ENCODE measurements at places on chromosomes 2 and 18.
A peak's percentile ranks its signal among the peaks of the same experiment; 100 is the strongest.

DNA sequence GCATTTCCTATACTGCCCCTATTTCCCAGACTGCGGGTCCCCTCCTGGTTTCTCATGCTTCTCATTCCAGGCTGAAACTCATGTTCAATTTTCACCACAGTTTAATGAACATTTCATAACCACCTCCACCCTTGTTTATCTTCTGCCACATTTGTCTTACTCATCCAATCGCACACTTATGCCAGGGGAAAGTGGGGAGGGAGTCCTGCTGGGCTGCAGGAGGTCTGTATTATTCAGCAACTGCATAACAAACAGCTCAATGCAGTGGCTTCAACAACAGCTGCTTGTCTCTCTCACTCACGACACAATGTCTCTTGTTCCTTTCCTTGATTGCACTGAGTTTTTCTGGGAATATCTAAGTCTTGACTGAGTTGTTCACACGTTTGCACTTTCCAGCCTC is 106.0 kb downstream of the ZNF519 start:
- DNase-seq: no peak

- no peak for DNase-seq
Observed at GRCh38 chr18:69172046-69172445, 228.6 kb upstream of the DOK6 start.

DNA sequence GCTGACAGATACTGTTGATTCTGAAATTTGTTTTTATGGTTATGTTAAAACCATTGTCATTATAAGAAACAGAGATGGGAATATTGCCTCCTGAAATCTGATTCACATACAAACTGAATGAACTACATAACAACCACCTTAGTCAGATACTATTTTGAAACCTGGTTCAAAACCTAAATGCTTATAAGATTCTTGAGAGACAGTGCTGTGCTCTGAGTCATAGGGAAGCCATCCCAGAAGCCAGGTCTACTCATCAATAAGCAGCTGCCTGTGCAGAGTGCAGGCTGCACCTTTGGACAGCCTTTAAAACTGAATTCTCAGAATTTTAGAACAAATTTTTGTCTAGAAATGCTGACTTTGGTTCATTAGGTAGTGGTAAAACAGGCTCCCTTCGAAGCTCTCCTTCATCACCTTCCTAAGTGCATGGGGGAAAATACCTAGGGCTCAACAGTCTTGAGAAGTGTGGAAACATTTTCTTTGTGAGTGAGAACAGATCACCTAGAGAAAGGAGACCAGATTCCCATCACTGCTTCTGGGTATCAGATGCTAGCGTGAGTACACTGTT is at the start of gene SERPINB7:
Gene SERPINB7 (plus strand): TSS at position 253 of the 565 bp plus-strand sequence. CDS start 6,955 bp downstream, outside the sequence.
- peak; percentile 51 for DNase-seq

- DNase-seq: no peak
Observed at GRCh38 chr2:214088536-214088935, 322.3 kb upstream of the VWC2L start.

DNA sequence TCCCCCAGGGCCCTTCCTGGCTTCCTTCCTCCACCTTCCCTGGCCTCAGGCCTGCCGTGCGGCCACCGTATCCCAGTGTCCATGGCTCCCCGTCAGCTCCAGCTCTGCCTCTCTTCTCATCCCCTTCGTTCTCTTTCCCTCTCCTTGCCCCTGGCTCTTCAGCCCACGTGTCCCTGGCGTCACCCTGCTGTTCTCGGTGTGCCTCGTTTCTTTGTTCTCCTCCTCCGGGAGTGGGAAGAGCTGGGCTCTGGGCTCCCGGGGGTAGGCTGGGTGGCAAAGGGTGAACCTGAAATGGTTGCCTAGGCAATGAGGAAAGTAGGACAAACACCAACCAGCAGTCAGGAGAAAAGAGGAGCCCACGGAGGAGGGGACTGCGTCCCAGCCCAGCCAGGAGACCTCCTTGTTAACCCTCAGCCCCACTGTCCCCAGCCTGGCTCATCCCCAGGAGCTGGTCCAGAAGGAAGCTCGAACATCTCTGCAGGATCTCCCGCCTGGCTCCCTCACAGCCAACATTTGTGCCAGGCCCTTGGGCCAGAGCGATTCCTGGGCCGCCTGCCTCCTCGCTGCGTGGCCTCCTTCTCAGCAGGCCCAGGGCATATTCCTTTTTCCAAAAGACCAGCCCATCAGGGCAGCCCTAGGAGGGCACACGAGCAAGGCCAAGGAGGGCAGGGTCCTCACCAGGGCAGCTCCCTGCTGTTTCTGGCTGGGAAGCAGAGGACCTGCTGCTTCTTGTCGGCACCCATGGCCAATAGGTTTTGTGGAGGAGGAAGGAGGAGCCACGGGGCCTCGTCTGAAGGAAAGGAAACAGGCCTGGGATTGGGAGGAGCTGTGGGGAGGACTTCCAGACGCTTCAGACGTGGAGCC is 30.9 kb upstream of the DNMT3A start:
- no peak for DNase-seq

- peak; percentile 13 for DNase-seq
Observed at GRCh38 chr2:8115966-8116365, 565.9 kb upstream of the ID2 start.

DNA sequence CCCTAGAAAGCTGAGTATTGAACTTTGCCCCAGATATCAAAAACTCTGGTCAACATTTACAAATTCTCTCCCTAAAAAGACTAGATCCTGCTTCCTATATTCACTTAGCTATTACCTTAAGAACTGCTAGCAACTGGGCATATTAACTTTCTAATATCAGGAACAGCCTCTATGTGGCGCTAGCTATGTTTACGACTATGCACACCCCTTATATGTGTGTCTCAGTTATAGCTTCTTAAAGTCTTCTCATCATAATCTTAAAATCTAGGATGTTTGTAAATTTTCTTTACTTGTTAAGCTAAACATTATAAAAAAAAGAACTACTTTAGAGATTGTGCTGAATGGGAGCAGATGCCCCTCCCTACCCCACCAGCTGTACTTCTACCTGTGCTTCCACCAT is 1.7 kb upstream of the STAMBP start:
- DNase-seq: peak; percentile 36

GRCh38 chr2:128465246-128466170 is 146.8 kb upstream of the HS6ST1 start:
- DNase-seq: no peak

GRCh38 chr18:12041561-12041960 is 52.1 kb upstream of the ANKRD62 start:
- peak; percentile 81 for DNase-seq

GRCh38 chr18:48142994-48143393 is 212.5 kb upstream of the SMAD2 start:
- no peak for DNase-seq

DNA sequence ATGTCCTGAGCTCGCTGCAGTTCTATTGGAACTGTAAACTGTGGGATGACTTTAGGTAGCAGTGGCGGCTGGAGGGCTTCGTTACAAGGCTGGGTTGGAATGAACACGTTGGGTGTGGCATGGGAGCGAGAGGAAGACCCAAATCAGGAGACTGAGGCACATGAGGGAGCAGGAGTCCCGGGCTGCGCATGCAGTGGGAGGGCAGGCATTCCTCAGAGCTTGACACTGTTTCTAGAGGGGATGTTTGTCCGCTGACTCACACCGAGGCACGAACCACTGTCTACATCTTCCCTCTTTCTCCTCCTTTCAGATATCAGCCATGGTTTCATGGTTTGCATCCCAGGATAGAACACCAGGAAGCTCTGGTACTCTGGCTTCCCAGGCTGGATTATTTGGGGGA is 40.6 kb upstream of the LAMA1 start:
- peak; percentile 48 for DNase-seq

GRCh38 chr2:166388481-166389070 is 12.8 kb upstream of the SCN9A start:
- DNase-seq: no peak

DNA sequence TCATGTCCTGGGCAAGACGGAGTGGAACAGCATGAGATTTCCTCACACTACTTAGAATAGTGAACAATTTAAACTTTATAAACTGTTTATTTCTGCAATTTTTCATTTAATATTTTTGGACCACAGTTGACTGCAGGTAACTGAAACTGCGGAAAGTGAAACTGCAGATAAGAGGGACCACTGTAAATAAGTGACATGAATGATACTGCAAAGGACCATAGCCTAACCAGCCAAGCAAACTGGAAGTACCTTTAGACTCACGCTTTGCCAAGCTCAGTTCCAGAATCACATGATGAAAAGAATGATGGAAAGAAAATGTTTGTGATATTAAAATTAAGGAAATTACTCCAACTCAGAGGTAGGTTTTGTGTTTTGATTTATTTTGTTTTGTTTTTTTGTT is 94.6 kb upstream of the ITGA4 start:
- DNase-seq: no peak

- DNase-seq: no peak
Observed at GRCh38 chr2:136195226-136195625, 77.3 kb upstream of the CXCR4 start.

GRCh38 chr2:10832203-10832936 is 19.8 kb upstream of the PDIA6 start:
- DNase-seq: peak; percentile 93

DNA sequence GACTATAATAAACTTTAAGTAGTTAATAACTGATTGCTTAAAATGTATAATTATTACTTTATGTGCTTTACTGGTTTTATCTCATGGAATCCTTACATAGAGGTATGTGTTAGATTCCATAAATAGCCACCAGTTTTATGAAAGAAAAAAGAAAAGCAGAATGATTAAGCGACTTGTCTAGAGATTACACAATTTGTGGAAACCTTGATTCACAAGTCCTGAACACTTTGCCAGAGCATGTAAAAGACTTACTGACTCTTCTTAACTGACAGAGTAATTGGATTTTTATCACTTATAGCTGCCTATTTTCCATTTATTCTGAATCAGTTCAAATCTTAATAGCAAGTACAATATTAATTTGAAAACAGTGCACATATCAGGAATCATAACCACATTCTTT is 448.7 kb upstream of the NETO1 start:
- DNase-seq: no peak

GRCh38 chr2:12296915-12297314 is 419.8 kb upstream of the TRIB2 start:
- no peak for DNase-seq

- no peak for DNase-seq
Observed at GRCh38 chr2:143885461-143885860, 634.5 kb downstream of the ZEB2 start.

GRCh38 chr2:179140571-179140970 is 90.6 kb upstream of the CCDC141 start:
- DNase-seq: no peak

- no peak for DNase-seq
Observed at GRCh38 chr18:24885276-24885675, 424.8 kb downstream of the HRH4 start.

- no peak for DNase-seq
Observed at GRCh38 chr2:168662651-168663208, 139.7 kb upstream of the NOSTRIN start.

DNA sequence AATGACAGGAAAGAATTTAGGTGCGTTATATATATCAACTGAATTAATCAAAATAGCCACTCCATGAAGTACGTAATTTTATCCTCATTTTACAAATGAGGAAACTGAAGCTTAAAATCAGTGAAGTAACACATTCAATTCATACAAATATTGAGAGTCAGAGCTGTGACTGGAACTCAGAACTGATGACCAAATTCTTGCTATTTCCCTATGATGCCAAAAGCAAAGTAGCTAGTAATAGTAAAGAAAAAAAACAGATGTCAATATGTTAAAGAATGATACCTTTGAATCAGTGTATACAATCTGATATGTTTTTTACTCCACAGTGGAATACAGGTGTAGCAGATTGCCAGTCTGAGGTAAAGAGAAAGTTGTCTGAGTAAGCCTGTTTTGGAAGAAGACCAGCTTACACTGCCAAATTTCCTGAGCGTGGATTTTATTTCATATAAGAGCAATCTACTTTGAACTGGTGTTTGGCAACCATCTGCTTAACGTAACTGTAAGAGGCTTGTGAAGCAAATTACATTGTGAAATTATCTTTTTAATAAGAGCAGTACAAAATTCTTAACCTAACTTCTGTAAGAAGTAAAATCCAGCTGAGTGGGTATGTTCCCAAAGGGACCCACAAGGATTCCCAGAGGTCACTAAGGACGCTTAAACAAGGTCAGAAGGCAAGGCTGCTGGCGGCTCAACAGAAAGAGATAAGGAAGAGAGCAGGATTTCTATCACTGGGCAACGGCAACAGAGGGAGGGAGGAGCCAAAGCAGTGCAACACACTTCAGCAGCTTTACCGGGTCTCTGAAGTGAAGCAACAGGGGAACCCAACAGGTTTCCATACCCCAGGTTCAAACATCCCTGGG is 85.6 kb downstream of the IKZF2 start:
- DNase-seq: peak; percentile 20

- DNase-seq: no peak
Observed at GRCh38 chr18:55735969-55736368, 148.0 kb upstream of the TCF4 start.

DNA sequence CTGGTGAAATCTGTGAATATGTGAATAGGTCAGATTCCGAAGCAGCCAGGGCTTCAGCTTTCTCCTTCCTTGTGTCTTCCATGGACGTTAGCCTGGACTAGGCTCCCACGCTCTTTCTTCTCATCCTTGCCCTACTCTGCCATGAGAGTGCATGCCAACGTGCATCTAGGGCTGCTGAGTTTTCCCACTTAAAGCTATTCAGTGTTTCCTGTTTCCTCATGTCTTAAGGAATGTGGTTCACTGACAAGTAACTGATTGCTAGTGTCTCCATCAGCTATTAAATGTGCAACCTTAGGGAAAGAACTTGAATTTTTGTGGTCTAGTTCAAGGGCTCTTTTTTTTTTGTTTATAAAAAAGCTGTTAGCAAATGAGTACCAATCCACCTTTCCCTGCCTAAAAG is 642.3 kb upstream of the LINC00305 start:
- no peak for DNase-seq

DNA sequence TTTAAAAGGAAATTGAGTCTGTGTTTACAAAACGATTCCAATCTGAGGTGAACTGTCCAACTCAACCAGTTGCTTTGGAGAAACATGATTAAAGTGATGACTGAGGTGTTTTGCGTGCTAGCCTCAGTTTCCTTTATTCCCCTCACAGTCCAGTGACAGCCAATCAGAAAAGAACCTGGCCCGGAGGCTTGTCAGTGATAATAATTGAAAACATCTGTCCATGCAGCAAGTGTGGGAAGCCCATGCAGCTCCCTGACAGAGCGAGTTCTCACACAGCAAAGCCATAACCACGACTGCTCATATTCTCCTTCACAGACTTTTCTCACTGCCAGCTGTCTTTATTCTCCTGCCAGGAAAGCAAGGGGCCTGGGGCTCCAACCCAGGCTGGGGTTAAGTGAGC is 613.4 kb downstream of the ARHGAP15 start:
- peak; percentile 23 for DNase-seq

GRCh38 chr2:239892441-239893235 is 132.5 kb downstream of the NDUFA10 start:
- no peak for DNase-seq

- no peak for DNase-seq
Observed at GRCh38 chr18:40613721-40614120, 1341.3 kb upstream of the PIK3C3 start.

DNA sequence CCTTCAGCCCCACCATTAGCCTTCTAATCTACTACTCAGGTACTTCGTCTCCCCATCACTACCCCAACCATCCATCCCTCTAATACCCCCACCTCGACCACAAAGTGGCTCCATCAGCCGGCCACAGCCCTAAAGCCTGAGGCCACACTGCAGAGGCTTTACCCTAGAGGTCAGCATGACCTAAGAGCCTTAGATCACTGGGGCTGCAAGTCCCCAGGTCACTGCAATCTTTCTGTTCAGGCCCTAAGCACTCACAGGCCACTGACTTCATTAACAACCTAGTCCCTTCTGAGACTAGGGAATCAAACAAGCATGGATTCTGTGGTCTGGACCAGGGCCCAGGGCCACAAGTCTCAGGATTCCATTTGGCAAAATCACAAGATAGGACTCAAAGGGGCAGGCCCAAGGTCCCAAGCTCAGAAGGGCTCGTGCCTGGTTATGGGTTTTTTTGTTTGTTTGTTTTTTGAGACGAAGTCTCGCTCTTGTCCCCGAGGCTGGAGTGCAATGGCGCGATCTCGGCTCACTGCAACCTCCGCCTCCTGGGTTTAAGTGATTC is 37.0 kb upstream of the PKDCC start:
- DNase-seq: peak; percentile 80

Data from AG08396 (cell line).